ENCODE measurements at places on chromosomes 6 and 20. TPM values are rescaled to one million over a fixed set of nuclear protein-coding genes. Genes with fewer than 3 reads are reported as not detected.

- H3K27ac ChIP-seq, result no peak overlapping the region
- no peaks in the 10 kb centered on the region for H3K27me3 ChIP-seq
- H3K4me3 ChIP-seq, result no peak overlapping the region
Observed at GRCh38 chr6:34867484-34867883, 20.4 kb downstream of the TAF11 start.

DNA sequence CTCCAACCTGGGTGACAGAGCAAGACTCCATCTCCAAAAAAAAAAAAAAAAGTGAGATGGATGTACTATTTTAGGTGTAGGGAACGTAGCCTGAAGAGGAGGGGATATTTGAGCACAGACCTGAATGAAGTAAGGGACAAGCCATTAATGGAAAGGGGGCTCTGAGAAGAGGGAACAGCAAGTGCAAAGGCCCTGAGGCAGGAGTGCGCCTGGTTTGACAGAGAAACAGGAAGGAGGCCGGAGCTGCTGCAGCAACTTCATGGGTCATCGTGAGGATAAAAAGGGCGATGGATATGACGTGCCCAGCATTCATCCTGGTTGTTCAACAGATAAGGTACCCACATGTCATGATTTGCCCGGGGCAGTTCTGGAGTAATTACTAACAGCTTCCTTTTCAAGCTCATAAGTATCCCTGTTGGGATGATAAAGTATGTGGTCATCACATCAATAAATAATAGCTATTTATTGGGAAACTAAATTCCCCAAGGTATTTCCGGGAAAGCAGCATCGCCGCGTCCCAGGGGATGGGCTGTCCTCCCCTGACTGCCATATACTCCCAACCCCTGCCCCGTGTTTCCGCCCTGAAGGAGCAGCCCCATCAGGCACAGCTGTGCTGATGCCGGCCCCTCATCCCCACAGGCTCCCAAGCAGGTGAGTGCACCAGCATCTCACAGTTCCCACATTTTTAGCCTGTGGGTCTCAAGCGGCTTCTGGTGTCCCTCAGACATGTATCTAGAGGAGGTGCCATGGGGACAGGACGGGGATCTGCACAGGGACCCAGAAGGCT lies 43.4 kb downstream of the DLGAP4 start:
- H3K4me1 ChIP-seq, result no peaks in the 10 kb centered on the region
- H3K4me3 ChIP-seq, result no peak overlapping the region
- no peaks in the 10 kb centered on the region for H3K36me3 ChIP-seq
- H3K27ac ChIP-seq, result no peak overlapping the region
- H3K27me3 ChIP-seq, result no peaks in the 10 kb centered on the region

DNA sequence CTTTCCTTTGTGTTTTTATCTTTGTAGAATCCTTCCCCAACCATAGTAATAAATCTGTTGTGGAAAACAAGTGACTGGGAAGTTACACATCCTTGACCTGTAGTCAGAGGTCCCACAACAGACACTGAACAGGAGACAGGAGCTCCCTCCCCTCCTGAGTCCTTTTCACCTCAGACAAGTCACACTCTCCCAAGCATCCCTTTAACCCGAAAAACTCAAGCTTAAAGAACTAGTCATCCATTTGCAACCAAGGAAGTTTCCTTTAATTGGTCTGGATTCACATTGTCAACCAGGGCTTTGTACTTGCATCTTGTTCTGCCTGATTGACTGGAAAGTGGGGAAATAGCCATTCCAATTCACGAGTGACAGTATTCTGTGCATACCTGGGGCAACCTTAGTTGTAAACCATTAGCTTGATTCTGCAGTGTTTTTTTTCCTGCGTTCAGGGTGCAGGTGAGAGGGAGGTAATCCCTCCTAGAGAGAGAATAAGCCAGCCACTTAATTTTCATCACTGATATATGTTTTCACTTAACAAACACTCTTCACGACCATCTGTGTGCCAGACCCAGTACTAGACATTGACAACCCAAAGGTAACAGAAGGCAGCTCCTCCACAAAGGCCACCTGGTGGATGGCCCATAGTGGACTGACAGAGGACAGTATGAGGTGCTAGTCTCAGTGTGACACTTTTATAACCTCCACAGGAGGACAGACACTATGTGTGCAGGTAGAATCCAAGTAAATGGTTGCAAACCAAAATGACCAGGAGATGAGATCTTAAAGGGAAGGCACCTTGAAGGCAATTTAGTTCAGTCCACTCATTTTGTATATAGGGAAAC lies 112.4 kb downstream of the SLX4IP start:
- peaks cover 33% of the 10 kb centered on the region for H3K4me1 ChIP-seq
- no peaks in the 10 kb centered on the region for H3K27me3 ChIP-seq
- H3K27ac ChIP-seq, result no peak overlapping the region

Gene TIAM2
- total RNA-seq, result 4.9 TPM

Gene ATG5
- total RNA-seq, result 29.3 TPM

Gene SLC22A2
- total RNA-seq, result not detected

GRCh38 chr6:128738112-128738511 lies 144.8 kb upstream of the LAMA2 start:
- peaks cover 5% of the 10 kb centered on the region for H3K27me3 ChIP-seq
- DNase-seq, result no peak
- no peak overlapping the region for H3K4me3 ChIP-seq
- no peak overlapping the region for H3K27ac ChIP-seq
- H3K4me1 ChIP-seq, result no peaks in the 10 kb centered on the region
- no peaks in the 10 kb centered on the region for H3K36me3 ChIP-seq

GRCh38 chr20:10637031-10637559 lies 36.7 kb downstream of the JAG1 start:
- no peak overlapping the region for H3K4me3 ChIP-seq
- H3K36me3 ChIP-seq, result no peaks in the 10 kb centered on the region
- H3K27ac ChIP-seq, result no peak overlapping the region
- no peaks in the 10 kb centered on the region for H3K27me3 ChIP-seq
- DNase-seq, result no peak
